ENCODE measurements at places on chromosomes 2 and 18.
A peak's percentile ranks its signal among the peaks of the same experiment; 100 is the strongest.

DNA sequence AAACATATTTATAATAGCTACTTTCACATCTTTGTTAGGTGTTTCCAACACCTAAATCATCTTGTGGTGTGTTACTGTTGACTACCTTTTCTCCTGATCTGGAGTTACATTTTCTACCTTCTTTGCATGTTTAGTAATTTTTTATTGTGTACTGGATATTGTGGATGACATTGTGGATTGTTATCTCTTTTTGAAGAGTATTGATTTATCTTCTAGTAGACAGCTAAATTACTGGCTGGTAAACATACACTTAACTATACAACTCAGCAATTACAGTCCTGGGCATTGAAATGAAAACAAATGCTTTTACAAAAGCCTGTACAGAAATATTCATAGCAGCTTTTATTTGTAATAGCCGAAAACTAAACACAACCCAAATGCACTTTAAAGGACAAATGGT is 150.8 kb downstream of the PTRHD1 start:
- no peak for DNase-seq

DNA sequence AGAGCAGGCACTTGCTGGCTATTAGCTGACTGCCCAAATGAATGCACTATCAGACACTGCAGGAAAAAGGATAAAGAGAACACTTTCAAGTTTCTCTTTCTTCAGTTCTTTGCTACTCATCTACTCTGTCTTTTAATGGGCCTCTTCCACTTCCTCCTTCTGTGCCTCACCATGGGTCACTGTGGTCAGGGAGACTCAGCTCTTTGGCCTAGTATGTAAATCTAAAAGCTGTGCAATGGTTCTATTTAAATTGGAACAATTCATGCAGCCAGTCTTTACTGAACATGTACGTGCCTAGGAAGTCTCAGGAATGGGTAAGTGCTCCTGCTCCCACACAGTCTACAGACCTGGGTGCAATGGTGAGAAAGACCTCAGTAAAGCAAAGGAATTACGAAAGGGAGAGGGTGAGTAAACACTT is 79.1 kb upstream of the DNMT3A start:
- no peak for DNase-seq

DNA sequence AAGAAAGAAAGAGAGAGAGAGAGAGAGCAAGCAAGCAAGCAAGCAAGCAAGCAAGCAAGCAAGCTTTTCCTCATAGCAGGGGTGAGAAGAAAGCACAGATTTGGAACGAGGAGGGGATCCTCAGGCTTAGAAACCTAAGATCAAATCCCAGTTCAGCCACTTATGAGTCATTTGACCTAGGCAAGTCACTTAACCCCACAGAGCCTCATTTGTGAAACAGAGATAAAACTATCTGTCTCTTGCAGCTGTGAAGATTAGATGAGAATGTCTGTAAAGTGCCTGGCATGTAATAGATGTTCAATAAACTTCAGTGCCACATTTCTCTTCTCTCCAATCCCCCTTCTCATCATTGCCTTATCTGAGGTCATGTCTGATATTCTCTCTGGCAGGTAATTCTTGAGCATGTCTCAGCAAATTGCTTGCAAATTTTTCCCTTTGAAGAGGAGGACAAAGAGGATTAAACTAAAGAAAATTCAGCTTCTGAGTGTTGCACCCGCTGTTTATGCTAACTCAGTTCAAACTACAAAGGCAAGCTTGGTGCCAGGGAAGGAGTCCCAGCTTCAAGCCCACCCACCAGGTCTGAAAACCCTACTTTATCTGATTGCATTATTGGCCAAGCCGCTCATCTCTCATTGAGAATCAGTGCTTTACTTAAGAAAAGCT is 20.3 kb downstream of the ALK start:
- no peak for DNase-seq

DNA sequence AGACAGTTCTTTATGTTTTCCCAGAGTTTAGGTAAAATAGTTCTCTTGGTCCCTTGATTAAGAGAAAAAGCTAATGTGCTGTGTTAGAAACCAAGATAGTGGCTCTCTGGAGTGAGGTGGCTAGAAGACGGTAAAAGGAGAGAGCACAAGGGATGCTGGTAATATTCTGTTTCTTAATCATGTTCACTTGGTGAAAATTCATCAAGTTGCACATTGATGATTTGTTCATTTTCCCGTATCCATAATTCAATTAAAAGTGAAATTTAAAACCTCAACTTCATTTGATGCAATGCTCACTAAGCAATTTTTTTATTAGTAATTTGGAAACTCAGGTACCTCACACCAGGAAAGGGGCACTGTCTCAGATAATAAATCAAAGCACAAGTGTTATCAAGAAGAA is 113.8 kb downstream of the NBAS start:
- no peak for DNase-seq

DNA sequence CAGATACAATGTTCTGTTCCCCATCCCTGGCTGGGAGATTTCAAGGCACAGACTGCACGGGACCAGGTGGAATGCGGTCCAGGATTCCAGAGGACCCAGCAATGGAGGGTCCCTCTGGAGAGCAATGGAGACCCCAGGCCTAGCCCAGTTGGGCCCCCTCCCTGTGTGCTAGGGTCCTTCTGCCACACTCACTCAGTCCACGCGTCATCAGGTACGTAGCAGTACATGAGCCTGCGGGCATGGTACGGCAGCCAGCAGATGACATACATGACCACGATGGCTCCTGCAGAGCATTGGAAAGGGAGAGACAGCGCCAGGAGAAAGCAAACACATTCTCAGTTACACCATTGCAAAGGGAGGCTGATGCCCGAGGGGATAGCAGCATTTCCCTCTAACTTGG is 10.1 kb downstream of the NTSR2 start:
- no peak for DNase-seq

DNA sequence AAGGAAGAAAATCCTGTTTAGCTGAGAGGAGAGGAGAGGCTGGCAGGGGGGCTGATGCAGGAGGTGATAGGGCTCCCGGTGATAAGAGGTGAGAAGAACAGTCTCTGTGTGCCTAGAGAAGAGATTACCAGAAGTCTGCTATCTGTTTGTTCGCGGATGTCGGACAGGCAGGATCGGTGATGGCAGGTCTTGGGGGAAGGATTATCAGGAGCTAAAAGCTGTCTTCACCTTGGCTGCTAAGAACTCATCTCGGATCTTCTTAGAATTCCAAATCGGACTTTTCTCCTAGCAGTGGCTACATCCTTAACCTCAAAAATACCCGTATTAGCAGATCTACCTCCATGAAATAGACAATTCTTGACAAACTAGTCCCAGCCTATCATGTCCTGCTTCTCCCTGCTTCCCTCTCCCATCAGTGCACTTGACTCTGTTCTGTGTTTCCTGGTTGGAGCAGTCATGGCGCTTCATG is 282.1 kb upstream of the TRIB2 start:
- no peak for DNase-seq

DNA sequence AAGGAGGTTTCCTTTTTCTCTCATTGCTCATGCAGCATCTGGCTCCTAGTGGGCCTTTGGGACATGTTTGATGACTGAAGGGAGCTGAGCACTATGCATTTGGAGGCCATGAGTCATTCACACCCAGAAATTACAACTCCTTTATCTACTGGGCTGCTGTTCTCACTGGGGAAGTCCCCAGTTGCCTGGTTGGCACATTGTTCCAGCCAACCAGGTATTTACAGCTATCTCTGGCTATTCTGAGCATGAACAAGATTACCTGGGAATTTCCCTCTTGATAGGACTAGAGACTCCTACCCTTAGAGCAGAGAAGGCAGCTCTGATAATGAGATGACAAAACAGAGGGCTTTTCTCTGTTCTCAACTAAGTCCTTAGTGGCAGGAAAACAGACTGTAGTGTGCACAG is 206.5 kb downstream of the SETBP1 start:
- DNase-seq = no peak

DNA sequence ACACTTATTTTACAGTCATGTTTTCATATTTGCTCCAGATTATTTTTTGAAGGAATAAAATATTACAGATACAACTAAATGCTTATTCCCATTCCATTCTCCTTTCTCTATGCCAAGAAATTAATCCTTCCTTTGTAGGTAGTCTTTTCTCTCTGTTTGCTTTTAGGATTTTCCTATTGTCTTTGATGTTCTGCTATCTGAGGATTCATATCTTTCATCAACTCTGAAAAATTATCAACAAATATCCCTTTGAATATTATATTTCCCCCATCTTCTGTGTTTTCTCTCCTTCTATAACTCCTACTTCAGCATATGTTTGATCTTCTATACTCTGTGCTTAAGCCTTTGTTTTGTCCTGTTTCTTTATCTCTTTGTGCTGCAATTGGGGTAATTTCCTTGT is 260.4 kb upstream of the RBMS1 start:
- DNase-seq = no peak

- no peak for DNase-seq
These were observed 9.2 kb downstream of the SLC4A1AP start for GRCh38 chr2:27672723-27673486.

DNA sequence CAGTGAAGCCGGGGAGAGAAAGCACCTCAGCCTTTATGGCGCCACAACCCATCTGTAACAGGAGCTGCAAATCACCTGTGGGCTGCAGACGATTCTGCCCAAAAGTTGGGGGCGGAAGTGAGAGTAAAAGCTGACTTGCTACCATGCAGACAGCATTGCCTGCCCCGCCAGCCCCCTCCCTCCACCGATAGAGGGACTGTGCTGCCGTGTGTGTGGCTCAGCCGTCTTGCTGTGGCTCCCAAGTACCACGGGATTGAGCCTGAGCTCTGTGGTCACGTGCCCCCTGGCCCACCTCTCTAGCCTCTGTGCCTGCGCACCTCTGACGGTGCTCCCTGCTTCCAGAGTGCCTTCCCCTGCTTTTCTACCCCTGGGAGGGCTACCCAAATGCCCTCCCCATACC is 79.6 kb downstream of the GLI2 start:
- no peak for DNase-seq

DNA sequence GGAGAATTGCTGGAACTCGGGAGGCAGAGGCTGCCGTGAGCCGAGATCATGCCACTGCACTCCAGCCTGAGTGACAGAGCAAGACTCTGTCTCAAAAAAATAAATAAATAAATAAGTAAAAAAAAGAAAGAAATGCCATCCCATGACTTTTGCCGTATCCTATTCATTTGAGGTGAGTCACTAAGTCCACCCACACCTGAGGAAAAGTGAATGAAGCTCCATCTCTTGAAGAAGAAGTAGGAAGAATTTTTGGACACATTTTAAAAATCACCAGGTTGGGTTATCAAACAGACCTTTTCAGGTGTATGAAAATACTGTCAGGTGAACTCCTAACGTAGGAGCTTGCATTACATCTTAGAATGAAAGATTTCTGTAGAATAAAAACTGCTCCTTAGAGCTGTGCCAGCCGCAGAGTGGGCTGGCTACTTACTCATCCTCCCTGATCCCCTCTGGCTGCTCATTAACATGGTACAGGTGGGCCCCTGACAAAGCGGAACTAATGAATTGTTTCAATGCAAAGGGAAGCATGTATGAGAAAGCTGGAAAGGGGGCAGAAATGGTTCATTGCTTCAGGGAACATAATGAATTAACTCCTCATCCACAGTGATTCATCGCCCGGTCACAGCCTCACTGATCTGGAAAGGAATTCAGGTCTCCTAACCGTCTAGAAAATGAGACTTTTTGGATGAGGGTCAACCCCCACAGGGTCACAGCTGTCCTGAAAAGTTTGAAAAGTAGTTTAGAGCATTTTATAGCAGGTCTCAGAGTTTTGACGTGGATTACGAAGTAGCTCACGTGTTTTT is 191.4 kb downstream of the SPP2 start:
- no peak for DNase-seq

DNA sequence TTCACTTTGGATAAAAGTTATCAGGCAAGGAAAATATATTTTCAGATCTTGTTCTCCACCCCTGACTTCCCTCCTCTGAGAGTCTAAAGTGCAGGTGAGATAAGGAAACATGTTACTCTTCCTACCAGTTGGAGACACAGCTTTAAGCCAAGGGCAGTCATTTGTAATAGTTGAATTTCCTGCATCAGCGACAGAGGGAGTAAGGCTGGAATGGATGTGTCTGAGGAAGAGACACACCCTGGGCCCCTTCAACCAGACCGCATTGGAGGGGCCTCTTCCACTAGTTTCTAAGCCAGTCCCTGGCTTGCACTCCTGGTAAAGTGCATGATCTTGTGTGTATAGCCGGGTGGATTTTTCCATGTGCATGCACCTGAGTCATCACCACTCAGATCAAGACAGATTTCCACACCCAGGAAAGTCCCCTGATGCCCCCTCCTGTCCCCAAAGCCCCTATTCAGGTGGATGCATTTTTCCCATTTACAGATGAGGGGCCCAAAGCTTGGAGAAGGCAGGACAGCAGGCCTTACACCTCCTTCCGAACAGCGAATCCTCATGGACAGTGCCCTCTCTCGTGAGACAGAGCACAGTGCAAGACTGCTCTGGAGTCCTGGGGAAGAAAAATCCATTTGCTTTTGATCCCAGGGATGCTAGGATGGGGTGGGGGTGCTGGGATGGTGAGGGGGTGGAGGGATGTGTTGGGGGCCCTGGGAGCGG is 66.7 kb upstream of the SH3RF3 start:
- DNase-seq = no peak

GRCh38 chr2:74334931-74335333 is 8.3 kb downstream of the SLC4A5 start:
- DNase-seq = peak; percentile 23

GRCh38 chr2:31136000-31136399 is 2.2 kb downstream of the GALNT14 start:
- DNase-seq = no peak

- DNase-seq = no peak
These were observed 28.3 kb downstream of the ADAM23 start for GRCh38 chr2:206471524-206472062.

DNA sequence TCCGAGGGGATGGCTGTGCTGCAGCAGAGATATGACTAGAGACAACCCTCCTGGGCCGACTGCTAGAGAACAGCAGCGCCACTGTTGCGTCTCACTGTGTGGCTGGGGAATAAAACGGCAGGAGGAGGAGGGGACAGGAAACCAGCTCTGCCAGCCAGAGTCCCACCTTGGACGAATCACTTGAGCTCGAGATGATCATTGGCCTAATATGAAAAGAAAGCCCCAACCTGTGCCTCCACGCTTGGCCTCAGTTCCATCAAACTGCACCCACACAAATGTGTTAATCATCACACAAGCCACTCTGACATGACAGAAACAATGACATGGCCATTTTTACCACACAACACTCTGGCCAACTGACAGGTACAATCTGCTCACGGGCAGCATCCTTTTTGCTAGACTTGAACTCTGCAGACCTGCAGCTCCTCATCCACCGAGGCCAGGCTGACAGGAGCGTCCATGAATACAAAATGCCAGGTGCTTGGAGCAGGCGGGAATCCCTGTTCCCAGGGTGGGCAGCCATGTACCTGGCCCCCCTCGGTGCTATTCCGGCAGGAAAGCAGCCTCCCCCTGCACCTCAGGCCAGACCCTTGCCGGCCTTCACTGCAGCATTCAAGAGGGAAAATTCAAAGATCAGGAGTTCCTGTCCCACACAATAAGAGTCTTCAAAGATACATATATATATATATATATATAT is 52.3 kb downstream of the PARD6G start:
- DNase-seq = no peak

Data from cerebellar nuclear complex (tissue), 1 donor.